Activated naive CD4-positive, alpha-beta T cell treated with anti-CD3 and anti-CD28 coated beads, Interleukin-2, amount 50 U/mL, for 72 hours (primary cell): ENCODE measurements at places on chromosomes 6 and 20.

GRCh38 chr20:653590-654416 lies 803 bp upstream of the SRXN1 start:
- no peak for DNase-seq

- DNase-seq, result no peak
These were observed 40.5 kb upstream of the PLN start for GRCh38 chr6:118507636-118508035.

DNA sequence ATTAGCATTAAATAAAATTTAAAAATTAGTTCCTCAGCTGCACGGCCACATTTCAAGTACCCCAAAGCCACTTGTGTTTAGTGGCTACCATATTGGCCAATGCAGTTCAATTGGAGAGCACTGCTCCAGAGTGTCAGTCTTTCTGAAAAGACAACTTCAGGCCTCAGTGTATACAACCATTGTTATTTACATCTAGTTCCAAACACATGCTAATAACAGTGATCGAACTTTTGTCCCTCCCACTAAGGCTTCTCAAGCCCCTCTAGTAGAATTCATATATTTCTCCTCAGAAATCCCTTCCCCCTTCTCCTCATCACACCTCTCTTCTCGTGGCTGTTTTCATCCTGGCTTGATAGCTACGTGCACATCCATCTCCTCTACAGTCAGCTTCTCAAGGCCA lies 32.9 kb downstream of the HIVEP2 start:
- DNase-seq, result no peak

DNA sequence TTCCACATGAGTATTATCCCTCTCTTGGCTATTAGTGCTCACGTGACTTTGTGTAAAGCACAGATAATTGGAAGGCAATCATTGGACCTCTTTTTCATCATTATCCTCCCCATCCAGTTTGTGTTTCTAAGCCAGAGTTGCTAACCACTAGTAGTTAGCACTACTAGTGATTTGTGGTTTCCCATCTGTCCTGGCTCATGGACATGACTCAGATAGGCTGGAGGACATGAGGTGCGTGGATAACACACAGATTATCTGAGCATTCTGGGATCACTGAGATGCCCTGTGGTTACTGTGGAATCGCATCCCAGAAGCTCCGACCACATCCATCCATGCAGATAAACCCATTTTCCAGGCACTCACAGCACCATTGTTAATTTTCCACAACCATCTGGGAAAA lies 123.8 kb upstream of the NAA20 start:
- no peak for DNase-seq

DNA sequence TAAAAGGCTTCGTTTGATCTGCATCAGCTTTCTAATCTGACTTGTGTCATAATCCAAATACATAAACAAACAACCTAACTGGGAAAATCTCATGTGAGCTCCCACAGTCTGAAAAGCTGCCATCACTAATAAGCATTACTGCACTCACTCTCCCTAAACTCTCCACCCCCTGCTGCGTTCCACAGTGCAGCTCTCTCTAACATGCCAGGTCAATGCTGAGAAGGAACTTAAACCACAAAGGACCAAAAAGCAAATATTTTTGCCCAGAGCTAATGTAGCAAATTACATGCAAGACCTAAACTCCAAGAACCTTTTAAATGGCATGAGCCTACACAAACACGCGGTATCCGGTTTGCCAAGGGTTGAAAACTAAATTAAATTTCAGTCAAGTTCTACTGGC lies 542.3 kb upstream of the JARID2 start:
- DNase-seq, result no peak

GRCh38 chr6:151288712-151289398 lies 49.1 kb downstream of the AKAP12 start:
- DNase-seq, result no peak

- DNase-seq, result peak; percentile 63
These were observed 1.2 kb upstream of the MAFB start for GRCh38 chr20:40689943-40690835.

DNA sequence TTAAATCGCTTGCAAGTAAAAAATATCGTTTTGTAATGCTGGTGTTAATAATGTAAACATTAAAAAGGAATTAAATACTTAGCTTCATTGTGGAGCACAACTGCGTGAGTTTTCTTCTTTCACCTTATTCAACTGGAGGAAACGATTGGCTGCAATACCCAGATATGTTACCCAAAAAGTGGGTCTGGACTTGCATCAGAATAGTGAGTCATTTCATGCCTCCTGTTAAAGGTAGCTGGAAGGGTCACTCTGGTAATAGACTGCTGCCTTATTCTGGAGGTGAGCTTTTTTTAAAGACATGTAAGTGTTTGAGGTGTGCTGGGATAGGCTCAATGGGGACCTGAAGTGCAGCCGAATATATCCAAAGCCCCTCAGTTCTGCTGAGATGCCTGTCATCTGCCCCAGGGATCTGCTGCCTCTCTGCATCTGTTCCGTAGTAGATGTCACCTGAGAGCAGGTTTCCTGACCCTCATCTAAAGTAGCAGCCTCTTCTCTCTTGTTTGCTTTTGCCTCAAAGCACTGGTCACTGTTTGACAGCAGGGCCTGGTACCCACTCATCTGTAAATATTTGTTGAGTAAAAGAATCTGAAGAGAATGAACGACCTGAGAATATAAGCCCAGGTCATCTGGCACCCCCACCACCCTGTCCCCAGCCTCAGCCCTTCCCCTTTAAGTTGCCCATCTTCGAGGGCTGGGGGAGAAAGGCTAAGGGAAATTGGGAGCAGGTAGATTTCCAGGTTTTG lies 5.6 kb upstream of the UQCC2 start:
- no peak for DNase-seq

GRCh38 chr6:18707714-18708439 lies 320.7 kb downstream of the RNF144B start:
- no peak for DNase-seq

- no peak for DNase-seq
These were observed 6.7 kb upstream of the SYNJ2 start for GRCh38 chr6:157974967-157975366.

GRCh38 chr20:48898210-48898609 lies 23.3 kb upstream of the ARFGEF2 start:
- no peak for DNase-seq

GRCh38 chr6:164164876-164165275 lies 750.4 kb downstream of the QKI start:
- no peak for DNase-seq

GRCh38 chr20:30484009-30484748 lies 773.3 kb upstream of the DEFB115 start:
- DNase-seq, result no peak

DNA sequence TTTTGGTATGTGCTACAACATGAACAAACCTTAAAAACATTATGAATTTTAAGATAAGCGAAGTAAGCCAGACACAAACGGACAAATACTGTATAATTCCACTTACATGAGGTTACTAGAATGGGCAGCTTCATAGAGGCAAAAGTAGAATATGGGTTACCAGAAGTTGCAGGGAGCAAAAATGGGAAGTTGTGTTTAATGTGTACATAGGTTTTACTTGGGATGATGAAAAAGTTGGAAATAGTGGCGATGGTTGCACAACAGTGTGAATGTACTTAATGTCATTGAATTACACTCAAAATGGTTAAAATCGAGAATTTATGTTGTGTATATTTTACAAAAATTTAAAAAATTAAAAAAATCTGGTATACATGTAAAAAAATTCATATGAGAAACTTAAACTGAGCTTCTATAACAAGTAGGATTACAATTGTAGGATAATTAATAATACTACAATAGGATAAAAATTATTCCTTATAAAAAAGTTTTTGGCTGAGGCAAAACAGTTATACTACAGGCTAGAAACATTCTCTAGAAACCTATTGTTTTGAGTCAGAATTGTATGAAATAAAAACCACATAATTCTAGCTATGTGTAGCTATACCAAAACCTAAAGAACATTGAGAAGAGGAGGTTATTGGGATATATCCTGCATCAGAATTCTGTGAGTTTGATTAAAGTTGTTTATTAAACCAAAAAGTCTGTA lies 24.8 kb upstream of the DYNLRB1 start:
- no peak for DNase-seq

DNA sequence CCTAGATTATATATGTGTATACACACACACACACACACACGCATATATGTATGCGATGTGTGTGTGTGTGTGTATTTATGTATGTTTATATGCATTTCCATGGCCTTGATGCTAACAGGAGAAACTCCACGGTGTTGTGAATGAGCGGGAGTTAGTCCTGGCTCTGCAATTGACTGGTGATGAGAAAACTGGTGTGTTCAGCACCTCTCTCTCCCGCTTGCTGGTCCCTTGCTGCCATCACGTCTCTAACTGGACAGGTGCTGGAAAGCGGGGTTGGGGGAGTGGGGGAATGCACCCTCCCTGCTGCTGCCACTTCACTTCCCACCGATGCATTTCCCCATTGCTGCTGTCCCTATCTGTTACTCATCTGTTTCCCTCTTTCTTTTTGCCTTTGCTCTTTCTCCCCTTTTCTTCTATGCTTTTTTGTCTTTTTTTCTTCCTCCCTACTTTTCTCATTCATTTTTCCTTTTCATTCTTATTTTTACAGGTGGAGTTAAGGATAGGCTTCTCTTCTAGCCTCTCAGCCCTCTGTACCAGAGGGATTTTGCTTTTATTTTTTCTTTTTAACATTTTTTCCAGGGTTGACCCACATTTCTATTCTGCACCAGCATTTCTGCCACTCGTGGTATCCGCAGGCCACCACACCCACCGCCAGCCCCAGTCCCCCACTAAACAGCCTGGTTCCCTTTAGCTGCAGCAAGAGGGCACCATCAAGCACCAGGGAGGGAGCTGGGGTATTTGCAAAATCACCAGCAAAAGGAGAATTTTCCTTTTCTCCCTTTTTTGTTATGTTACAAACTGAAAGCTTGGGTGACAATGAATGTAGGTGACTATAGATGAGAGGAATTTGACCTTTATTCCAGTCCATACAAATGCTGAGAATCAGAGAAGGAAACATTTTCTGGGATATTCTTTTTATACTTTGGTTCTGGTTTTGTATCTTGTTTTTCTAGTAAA lies 115.6 kb downstream of the TCP11 start:
- DNase-seq, result no peak

DNA sequence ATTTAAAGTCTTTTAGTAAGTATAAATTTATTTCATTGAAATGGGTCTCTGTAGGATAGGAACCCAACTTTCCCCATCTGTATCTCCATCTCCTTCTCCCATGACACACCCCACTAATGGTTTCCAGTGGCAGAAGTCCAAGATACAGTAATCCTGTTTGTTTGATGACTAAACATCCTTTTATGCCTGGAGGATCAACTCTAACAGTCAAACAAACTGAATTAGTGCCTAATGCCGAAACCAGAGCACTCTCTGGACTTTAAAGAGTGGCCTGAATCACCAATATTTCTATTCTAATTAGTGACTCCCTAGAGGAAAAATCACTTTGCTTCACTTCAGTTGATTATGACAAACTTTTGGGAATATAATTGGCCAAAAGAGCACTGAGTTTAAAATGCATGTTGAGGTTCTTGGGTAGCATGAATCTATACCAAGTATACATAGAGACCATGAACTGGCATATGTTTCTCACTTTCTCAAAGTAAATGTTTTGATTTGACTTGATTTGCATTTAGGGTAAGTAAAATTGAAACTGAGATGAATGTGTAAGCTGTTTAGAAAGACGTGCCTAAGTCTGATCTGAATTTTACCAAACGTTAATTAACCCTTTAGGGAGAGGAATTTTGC lies 776.4 kb upstream of the NRSN1 start:
- DNase-seq, result no peak

DNA sequence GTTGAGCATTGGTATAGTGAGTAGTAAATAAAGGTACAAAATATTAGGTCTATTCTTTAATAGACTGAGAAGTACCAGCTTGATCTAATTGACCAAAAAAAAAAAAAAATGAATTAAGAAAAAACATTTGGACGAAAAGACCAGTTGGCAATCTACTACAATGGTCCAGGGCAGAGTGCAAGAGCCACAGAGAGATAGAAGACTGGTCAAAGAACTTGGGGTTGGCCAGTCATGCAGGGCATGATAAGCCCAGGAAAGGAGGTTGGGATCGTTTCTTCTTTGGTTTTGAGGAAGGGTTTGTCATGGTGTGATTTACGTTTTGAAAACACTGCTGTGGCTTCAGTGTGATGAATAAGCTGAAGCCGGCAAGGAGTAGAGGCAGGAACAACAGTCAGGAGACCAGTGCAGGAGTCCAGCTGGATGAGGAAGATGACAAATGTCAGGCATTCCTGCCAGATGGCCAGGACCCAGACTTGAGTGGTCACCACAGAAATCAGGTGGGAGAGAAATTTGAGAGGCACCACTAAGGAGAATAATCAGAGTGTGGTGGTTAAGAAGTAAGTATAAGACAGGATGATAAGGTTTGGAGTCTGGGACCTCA lies 14.0 kb downstream of the SMLR1 start:
- DNase-seq, result no peak

DNA sequence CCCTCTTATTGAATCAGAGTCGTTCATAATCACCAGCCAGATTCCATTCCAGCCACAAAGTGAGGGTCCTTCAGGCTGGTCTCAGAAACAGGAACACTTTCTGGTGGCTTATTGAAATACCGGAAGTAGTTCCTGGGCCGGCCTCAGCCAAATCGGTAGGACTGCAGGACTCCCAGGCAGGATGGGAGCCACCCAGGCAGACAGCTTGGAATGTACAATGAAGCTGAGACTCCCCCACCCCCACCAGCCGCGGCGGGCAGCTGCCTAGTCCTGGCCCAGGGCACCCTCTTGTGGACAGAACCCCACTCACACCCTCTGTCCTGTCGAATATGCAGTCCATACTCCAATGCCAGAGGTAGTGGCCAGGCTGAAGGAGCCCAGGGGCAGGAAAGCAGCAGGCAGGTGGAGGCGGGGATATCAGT lies 43.8 kb downstream of the MDFI start:
- peak; percentile 70 for DNase-seq

- DNase-seq, result no peak
These were observed 591 bp downstream of the IDH3B start for GRCh38 chr20:2663364-2663886.

GRCh38 chr20:10423735-10424134 lies 10.3 kb downstream of the MKKS start:
- DNase-seq, result no peak

DNA sequence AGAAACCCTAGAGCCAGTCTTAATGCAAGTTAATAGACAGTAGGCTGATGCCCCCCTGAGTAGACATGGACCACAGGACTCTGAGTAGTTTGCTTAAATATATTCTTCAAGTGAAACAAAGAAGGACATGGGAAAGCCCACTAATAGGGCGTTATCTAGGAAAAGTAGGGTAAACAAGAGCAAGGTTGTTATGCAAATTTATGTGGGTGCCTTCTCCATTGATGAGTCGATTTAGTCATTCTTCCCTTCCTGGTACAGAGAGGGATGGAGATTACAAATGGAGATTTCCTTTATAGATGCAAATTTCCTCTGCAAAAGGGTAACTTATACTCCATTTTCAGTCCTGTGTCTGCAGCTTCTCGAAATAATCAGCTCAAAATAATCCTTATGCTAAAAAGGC lies 262.0 kb downstream of the CD83 start:
- DNase-seq, result no peak

GRCh38 chr6:52416629-52417151 lies 3.5 kb upstream of the EFHC1 start:
- DNase-seq, result peak; percentile 70

GRCh38 chr6:155436981-155437749 lies 18.5 kb downstream of the NOX3 start:
- DNase-seq, result no peak
